ENCODE measurements at places on chromosomes 7 and 10.

DNA sequence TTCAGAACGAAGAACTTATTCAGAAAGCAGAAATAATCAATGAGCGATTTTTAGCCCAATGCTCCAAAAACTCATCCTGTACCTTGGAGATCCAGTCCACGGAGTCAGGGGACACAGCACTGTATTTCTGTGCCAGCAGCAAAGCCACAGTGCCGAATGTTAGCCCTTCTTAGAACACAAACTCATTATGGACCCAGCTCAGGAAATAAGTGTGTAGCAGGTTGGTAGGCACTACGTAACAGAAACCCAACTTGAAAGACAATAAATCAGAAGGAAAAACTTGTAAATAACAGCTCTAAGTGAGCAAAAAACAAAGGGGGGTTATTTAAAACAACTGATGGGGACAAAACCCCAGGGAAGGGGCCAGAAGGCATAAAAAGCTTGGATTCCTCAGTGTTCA, 112.0 kb upstream of the PRSS1 start:
- DNase-seq: no peak

GRCh38 chr10:97102441-97102840, 83.3 kb downstream of the SLIT1 start:
- DNase-seq: no peak

- DNase-seq: no peak
Observed at GRCh38 chr10:1747590-1748157, 10.3 kb upstream of the ADARB2 start.

- no peak for DNase-seq
Observed at GRCh38 chr10:17001297-17001744, 128.3 kb downstream of the CUBN start.

DNA sequence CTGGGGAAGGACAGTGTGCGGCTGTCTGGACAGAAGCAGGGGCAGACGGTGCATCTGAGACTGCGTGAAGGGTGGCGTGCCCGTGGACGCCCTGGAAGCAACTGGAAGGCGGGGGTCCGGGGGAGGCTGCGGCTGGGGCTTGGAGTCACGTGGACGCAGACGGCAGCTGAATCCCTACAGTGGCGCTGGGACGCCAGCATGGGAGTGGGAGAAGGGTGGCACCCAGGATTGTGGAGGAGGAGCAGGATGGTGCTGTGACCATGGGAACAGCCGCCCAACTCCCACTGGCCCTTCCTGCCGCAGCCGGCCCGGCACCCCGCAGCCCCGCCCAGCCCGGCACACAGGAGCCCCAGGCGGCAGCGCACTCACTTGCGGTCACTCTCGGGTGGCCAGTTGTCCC, 9.7 kb downstream of the INTS1 start:
- no peak for DNase-seq

- no peak for DNase-seq
Observed at GRCh38 chr7:97620495-97620894, 111.4 kb upstream of the TAC1 start.

DNA sequence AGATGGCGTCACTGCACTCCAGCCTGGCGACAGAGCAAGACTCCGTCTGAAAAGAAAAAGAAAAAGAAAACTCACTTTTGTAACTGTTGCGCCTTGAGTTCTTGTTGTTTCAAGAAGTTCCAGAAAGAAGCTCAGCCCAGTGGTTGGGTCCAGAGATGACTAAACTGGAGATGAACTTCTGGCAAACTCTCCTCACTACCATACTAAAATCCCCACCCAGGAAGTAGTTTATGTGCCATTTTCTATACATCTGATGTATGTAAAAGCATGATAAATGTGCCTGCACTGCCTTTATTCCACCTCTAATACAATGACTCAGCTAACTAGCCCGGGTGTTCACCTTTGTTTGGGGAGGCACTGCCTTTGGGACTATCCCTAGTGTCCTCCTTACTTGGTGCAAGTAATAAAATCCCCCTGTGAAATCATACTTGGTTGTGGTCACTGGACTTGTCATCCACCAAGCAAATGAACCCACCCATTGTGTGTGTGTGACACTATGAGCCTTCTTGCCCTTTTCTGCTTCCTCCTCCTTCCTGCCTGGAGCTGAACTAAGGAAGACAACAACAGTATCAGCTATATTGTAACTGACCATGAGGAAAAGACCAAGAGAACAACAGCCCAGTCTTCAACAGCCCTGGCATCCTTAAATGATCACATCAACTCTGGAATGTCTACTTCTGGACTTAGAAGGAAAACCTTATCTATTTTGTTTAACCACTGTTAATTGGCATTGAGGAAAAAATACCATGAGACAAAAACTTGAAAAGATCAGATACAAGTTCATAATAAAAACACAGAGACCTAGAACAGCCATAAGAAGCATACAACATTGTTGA, 33.6 kb downstream of the JMJD1C start:
- DNase-seq: peak; percentile 14

DNA sequence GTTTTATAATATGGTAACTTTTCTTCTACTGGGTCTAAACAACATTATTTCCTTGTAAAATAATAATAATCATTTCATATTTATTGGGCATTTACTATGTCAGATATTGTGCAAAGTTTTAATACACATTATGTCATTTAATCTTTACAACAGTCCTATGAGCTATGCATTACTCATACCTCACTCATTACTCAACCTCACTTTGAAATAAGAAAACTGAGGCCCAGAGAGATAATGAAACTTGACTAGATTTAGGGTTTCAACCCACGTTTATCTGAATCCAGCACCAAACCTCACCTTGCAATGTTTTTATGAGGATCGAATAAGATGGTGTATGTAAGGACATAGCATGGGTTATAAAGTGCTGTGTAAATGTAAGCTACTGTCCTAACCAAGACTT, 153.2 kb upstream of the SLC13A1 start:
- no peak for DNase-seq

DNA sequence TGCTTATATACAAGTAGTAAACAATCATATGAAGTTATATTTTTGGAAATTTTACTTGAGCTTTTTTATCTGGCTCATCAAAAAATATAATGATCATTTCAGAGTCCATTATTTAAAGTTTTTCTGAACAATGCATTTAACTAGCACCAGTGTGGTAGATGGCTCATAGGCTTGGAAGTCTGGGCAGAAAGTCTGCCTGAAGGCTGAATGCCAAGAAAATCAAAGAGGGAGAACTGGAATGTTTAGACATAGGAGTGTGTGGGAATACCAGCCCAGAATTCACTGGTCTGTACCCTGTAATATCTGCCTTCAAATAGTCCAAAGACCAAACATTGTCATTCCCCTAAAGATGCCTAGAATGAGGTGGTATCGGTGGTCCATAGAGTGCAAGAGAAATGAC, 40.3 kb upstream of the ANK3 start:
- peak; percentile 82 for DNase-seq

- DNase-seq: no peak
Observed at GRCh38 chr7:135189221-135189662, 18.7 kb upstream of the CYREN start.

- DNase-seq: no peak
Observed at GRCh38 chr7:41252957-41253356, 449.9 kb downstream of the INHBA start.

GRCh38 chr7:46259947-46260346, 338.9 kb upstream of the IGFBP3 start:
- DNase-seq: no peak

GRCh38 chr10:45514291-45515270, 140.6 kb downstream of the ALOX5 start:
- peak; percentile 43 for DNase-seq

DNA sequence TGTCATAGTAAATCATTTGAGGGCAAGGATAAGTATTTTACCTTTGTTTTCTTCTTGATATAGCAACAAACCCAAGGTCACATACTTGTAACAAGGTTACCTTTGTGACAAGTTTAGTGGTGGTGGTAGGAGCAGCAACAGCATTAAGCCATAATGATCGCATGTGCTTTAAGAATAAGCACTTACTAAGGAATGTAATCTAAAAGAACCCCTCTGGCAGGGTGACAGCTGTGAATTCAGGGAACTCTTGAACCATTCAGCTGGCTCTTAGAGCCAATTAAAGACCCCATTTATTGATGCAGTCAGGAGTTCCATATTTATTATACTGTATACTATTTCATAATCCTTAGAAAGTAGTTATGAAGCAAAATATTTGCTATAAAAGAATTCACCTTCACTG, 370.8 kb downstream of the EXOC4 start:
- DNase-seq: no peak

- no peak for DNase-seq
Observed at GRCh38 chr7:118289476-118289875, 65.0 kb downstream of the ANKRD7 start.

DNA sequence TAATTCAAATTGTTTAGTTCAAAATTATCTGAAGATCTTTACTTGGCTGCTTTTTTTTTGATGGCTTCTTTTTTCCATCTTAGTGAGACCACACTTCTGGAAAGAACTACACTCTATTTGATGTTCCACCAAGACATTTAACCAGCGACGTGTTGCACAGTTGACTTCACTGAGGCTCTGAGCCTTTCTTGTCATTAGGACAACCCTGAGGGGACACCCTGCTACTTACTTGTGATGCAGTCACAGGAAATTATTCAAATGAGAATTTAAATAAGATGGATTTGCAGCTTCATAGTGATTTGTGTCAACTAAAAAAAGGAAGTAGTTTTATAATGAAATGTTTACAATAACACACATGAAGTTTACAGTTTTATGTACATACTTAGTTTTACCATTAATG, 25.6 kb upstream of the PIK3CG start:
- DNase-seq: no peak

GRCh38 chr7:30926313-30926712, 14.7 kb downstream of the AQP1 start:
- DNase-seq: no peak

DNA sequence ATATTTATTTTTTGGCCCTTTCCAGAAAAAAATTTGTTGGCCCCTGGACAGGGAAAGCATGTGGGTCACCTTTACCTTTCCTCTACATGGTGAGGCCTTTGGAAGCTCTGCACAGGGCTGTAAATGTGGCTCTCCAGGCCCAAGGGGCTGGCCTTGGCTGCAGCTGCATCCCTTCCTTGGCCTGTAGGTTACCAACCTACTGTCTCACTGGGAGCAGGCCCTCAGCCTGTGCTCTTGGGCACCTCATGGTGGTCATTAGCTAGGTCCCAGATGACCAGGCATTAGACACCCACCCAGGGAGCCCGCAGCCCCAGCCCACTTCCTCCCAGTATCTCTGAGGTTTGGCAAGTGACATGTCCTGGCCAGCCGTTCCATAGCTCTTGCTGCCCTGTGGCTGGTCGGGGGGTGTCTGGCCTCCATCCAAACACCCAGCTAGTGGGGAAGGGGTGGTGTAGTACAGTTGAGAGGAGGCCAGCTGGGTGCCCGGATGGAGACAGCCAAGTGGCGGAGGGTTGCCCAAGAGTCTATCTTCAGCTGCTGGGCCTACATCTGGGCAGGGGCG, 7.1 kb upstream of the CPA5 start:
- DNase-seq: no peak

DNA sequence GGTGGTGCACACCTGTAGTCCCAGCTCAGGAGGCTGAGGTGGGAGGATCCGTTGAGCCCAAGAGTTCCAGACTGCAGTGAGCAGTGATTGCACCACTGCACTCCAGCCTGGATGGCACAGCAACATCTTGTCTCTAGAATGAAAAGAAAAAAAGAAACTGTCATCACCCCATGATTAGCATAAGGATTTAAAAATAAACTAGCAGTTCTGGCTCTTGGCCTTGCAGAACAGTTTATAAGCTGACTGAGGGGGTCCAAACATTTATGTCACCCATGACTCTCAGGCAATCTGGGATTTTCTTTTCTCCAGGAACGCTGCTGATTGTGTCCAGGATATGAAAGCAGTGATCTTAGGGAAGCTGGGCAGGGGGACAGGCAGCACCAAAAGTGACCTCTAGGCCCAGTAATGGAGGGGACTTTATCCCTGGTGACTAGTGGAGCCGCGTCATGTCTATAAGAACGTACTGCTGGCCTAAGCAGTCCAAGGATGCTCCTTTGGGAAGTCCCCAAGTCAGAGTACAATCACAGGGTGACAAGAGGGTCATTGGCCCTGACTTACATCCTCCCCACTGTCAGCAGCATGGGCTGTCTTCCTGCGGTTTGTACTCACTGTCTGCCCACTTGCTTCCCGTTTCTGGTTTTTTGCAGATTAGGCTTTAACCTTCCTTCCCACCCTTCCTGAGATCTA, 177.4 kb downstream of the ARHGAP12 start:
- DNase-seq: no peak

DNA sequence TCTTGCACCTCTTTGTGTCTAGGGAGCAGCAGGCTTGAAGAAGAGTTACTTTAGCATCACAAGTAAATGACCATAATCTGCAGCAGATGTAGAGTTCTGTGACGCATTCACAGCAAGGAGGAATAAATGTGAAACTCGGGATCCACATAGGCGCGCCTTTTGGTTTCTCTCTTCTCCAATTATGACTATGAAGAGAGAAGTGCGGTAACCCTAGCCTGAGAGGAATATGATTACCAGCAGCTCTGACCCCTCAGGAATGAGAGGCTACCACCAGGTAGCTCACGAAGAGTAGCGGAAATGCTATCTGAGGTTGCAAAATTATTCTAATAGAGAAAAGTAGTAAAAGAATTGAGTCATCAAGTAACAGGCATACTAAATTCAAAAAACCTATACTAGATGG, 25.2 kb upstream of the DMTF1 start:
- DNase-seq: no peak

GRCh38 chr7:98000356-98000755, 10.4 kb upstream of the OCM2 start:
- no peak for DNase-seq

GRCh38 chr7:39700932-39701331, 77.6 kb downstream of the RALA start:
- no peak for DNase-seq

DNA sequence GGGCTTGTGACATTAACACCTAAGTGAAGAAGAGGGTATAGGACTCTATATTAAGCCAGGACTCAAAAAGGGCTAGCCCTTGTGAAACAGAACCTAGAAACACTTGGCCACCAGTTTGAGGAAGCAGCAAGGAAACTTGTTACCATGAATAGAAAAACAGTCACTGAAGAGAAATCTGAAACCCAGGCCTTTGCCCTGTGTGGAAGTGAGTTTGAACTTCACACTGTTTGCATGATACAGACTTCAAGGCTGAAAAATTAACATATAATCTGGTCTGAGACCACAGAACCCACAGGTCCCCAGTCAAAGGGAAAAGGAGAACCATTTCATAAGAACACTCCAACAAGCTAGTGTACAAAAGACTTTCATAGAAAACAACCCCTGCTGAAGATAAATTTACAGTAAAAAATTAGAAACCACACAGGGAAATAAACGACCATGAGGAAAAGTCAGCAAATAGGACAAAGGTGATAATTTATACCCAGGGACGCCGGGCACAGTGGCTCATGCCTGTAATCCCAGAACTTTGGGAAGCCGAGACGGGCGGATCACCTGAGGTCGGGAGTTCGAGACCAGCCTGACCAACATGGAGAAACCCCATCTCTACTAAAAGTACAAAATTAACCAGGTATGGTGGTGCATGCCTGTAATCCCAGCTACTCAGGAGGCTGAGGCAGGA, 76.1 kb downstream of the SKIDA1 start:
- no peak for DNase-seq
